ENCODE measurements at places on chromosomes 2 and 18.

DNA sequence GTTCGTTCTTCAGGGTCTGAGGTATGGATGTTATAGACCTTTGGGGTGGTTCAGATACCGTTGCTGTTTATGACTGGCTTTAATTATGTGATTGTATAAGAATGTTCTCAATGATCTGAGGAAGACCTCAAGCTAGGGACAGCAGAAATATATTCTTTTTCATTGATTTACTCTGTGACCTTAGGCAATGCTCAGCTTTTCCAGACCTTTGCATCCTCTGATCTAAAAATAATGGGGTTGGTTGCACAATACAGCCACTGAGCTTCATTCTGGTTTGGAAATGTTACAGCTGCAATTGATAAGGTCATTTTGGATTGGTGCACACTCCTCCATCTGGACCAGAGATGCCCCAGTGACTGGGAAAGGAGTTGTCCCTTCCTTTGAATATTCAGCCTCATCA, 17.2 kb upstream of the CABYR start:
- DNase-seq = no peak

GRCh38 chr2:63124218-63124617, 73.6 kb downstream of the OTX1 start:
- no peak for DNase-seq

DNA sequence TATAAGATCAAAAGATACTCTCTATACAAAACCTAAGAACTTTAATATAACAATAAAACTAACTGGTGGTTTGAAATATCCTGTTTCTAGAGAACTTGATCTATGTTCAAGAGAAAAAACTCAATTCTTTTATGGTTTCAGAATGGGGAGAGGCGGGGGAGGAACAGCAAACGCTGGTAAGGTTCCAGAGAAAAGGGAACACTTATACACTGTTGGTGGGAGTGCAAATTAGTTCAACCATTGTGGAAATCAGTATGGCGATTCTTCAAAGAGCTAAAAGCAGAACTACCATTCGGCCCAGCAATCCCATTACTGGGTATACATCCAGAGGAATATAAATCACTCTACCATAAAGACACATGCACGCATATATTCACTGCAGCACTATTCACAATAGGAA, 17.2 kb downstream of the FAM98A start:
- no peak for DNase-seq

GRCh38 chr2:120701096-120701495, 34.6 kb upstream of the GLI2 start:
- no peak for DNase-seq

DNA sequence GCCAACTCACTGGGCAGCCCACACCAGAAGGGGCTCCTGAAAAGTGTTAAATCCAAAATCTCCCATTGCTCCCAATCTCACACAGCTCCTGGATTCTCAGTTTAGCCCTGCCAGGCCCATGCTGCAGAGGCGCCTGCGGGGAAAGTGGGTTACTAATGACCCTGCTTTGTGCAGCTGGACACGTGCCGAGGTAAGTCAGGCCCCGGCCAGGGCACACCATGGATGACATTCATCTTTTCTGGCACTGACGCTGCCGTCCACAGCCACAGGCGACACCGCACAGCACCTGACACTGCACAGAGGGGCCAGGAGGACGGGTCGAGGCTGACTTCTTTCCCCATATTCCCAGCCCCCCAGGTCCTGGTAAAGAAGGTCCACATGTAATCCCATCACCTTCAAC, 193.5 kb downstream of the EIPR1 start:
- no peak for DNase-seq

GRCh38 chr2:137522620-137523011, 441.7 kb upstream of the HNMT start:
- DNase-seq = no peak

DNA sequence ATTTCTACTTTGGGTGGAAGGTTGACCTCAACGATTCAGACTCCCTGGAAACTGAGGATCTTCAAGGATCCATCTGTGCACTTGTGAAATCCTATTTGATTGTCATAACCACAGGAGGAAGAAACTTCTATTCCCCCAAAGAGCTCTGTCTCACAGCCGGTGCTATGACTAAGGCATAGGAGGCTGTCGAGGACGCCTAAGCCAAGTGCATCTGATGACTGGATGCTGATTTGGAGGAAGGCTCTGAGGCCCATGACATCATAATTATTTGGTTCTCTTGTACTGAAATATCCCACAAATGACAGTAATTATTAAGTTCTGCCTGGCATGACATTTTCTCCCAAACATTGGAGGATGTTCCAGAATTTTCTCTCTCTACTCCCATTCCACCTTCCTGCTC, 13.8 kb upstream of the KCNF1 start:
- no peak for DNase-seq

DNA sequence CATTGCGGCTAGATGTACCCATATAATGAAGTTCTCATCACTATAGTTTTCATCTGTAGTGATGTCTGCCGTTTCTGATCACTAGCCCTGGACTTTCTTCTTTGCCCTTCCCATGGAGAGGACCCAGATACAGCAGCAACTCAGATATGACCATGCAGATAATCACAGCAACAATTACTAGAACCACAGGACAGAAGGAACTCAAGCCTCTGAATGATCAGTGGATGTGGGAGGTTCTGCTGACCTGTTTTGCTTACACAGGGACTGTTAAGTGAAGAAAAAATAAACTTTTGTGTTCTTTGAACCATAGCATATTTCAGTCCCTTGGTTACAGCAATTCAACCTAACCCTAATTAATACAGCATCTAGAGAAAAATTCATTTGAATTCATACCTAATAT, 62.7 kb downstream of the ACVR1 start:
- DNase-seq = no peak

- no peak for DNase-seq
Observed at GRCh38 chr2:190574169-190574568, 39.6 kb upstream of the NEMP2 start.

DNA sequence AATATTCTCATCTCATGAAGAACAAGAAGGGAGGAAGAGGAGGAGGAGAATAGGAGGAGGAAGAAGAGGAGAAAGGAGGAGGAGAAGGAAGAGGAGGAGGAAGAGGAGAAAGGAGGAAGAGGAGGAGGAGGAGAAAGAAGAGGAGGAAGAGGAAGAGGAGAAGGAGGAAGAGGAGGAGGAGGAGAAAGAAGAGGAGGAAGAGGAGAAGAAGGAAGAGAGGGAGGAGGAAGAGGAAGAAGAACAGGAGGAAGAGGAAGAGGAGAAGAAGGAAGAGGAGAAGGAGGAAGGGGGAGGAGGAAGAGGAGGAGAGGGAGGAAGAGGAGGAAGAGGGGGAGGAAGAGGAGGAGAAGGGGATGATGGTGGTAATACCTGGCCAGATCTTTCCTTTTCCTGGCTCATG, 70.0 kb upstream of the PTPRM start:
- no peak for DNase-seq

GRCh38 chr2:215707608-215708007, 271.7 kb upstream of the FN1 start:
- DNase-seq = no peak

- no peak for DNase-seq
Observed at GRCh38 chr18:11119550-11119949, 29.8 kb downstream of the PIEZO2 start.

DNA sequence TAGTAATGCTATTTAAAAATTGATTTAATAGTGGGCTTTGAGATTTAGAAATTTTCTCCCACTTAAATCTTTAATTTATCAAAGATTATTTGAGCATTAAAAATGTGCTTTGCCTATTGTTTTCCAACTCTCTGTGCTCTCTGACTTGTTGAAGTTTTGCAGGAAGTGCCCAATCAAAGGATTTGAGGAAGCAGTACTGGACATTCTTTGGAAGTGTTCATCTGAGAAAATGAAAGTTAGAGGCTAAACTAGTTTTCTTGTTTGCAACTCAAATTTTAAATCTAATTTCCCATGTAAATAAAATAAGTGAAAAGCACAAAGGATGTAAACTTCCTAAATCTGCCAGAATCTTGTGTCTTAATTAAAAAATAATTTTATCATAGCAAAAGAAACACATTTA, 89.1 kb downstream of the CAMKMT start:
- DNase-seq = no peak

DNA sequence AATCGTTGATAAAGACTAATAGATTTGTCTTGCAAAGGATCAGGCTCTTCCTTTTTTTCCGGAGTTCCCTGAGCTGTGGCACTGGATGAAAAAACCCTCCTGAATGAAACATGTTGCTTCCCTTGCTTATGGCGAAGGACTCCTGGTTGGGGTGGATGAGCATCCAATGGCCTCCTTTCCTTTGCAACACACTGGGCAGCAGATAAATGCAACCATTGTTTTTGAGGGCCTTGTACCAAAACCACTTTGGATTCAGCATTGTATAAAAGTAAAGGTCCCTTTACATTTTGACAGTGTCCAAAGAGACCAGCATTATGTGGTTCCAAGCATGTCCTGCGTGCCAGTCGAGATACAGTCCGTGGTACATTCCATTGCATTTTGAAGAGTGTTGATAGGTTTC, 44.7 kb downstream of the FAM210A start:
- DNase-seq = no peak

DNA sequence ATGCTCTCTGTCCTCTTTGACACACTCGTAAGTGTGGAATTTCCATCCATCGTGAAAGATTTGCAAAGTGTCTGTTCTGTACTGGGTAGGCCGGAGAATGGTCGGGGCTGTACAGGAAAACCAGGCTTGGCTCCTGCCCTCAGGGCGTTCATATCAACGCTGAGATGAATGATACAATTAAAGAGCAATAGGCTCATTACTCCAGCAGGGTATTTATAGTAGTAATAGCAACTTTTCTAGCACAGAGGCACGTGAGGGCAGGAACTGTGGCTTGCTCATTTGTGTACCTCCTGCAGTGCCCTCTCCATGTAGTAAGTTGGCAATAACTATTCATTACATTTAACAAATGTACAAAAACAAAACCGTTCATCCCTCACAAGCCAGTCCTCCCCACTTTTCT, 5.3 kb upstream of the NCK2 start:
- DNase-seq = no peak

DNA sequence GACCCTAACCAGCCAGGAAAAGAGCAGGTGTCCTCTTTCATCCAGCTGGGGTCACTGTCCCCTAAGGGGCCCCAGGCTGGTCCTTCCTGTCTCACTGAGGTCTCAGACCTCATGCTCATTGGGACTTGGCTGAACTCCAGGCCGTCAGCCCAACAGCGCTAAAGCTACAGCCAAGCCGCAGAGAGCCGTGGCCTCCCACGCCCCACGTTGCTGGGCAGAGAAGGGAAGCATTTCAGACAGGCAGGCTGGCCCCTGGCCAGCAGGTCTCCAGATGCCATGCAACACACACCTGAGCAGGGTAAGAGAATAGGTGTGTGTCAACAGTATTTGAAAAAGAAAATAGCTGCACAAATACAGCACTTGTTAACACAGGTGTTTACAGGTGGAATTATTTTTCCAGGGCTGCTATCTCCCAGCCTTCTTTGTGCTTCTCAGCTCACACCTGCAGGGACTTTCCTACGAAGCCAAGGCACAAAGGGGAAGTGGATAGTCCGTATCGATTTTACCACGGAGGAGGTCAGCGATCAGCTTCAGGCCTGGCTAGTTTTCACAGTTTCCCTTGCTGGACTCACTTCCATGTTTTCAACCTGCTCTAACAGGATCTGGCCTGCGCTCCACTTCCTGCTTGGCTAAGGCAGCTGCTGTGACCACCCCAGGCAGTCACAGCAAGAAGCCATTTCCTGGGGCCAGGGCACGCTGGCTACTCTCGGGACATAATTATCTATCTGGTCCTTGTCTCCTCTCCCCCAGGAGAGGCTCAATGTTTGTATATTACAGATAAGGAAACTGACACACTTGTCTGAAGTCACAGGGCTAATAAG, 156.1 kb upstream of the ID2 start:
- DNase-seq = no peak

GRCh38 chr2:98343285-98343684, 3.0 kb upstream of the CNGA3 start:
- DNase-seq = no peak

DNA sequence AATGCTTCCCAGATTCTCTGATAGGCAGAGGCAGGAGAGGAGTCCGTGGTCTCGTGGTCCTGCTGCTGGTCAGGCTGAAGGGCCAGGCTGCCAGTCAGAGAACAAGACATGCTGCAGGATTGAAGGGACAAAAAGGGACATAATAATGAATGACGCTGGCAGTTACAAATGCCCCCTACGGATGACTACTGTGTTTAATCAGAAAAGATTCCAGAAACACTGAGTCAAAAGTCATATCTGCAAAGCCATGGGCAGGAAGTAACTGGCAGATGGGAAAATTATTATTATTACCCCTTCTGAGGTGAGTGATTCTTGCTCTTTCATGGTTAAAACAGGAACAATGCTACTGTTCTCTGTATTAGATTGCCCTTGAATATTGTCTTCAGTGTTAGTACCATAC, 19.0 kb downstream of the LCT start:
- no peak for DNase-seq

GRCh38 chr2:113992090-113992489, 102.2 kb downstream of the ACTR3 start:
- no peak for DNase-seq

DNA sequence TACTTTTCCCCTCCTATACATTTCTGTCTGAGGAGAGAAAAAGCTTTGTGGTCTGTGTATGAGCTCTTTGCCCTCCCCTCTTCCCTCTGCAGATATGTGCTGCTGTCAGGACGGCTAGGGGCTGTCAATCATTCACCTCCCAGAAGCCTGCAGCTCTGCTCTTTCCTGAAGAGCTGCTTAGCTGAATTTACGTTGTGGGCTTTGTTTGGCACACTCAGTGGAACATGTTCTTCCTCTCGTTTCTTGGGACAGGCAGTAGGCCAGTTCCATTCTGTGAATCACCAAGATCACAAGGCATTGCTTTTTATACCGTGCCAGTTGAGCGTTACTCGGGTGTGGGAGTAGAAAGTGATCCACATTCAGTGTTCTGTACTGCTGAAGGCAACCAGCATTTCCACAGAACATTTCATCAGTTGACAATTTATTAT, 136.7 kb downstream of the LAMA3 start:
- no peak for DNase-seq

DNA sequence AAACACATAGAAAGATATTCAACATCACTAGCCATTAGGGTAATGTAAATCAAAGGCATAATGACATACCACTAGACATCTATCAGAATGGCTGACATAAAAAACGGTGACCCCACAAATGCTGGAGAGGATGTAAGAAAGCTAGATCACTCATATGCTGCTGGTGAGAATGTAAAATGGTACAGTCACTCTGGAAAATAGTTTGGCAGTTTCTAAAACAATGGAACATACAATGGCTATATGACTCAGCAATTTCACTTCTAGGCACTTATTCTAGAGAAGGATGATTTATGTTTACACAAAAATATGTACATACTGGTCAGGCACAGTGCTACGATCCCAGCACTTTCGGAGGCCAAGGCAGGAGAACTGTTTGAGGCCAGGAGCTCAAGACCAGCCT, 87.3 kb downstream of the COLEC12 start:
- DNase-seq = no peak

- DNase-seq = no peak
Observed at GRCh38 chr2:230816735-230817134, 48.0 kb upstream of the ITM2C start.

GRCh38 chr2:188810586-188810985, 163.6 kb upstream of the COL3A1 start:
- no peak for DNase-seq
